ENCODE measurements at places on chromosomes 1 and 21.

DNA sequence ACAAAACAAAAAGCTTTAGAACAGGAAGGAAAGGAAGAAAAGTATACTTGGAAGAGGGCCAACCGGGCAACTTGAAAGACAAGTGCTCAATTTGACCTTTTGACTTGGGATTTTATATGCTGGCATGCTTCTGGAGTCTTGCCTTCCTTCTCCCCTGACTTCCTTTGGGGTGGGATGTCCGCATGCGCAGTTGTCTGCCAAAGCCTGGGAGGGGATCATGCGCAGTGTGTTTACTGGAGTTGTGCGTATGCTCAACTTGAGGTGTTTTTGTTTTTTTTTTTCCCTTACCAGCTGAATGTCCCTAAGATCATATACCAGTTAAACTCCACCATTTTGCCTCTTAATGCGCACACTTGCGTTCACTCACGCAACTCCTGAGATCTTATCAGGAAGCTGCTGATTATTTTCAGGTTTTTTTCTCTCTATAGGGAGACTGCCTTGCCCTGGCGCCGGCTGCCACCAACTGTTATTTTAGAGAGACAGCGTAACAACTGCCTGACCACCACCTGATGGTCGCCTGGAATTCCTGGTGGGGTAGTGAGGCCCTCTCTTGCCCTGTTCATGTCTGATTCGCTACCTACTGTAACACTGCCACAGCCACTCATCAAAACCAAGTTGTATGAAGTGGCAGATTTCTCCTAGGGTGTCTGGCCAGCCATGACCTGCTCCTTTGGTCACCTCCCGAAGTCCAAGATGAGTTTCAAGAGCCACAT lies 138.7 kb upstream of the ZNF644 start:
- no peak for DNase-seq

DNA sequence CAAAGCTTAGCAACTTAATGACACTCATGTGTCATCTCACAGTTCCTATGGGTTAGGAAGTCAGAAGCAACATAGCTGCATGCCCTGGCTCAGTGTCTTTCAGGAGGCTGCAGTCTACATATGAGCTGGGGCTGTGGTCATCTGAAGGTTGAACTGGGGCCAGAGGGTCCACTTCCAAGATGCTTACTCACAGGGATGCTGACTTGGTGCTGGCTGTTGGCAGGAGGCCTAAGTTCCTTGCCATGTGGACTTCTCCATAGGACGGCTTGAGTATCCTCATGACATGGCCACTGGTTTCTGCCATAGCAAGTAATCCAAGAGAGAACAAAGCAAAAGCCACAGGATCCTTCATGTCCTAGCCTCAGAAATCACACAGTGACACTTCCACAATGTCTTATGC lies 12.1 kb upstream of the FAM43B start:
- no peak for DNase-seq

DNA sequence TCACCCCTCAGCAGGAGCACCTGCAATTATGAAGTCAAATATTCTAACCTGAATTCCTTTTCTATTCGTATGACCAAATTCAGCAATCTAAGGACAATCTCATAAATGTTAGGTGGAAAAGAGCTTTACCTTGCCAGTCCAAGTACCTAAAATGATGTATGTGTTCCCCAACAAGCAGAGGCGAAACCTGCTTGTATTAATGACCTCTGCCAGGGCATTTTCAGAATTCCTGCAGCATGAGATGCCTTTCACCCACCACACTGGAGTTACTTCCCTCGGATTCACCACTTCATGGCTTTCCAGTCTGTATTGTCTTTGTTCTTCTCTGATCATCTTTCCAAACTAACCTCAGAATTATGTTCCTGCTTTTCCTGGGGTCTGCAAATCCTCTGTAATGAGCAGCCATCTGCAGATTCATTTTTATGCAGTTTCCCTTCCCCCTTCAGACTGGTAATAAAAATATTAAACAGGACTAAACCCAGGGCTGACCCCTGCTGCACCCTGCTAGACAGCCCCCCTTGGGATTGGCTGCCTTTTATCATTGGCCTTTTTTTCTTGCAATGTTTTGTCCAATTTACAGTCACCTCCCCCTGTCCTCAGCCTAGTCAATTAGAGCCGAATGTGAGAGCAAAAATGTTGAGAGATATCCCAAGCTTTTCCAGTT lies 26.6 kb upstream of the CASQ2 start:
- DNase-seq, result no peak

DNA sequence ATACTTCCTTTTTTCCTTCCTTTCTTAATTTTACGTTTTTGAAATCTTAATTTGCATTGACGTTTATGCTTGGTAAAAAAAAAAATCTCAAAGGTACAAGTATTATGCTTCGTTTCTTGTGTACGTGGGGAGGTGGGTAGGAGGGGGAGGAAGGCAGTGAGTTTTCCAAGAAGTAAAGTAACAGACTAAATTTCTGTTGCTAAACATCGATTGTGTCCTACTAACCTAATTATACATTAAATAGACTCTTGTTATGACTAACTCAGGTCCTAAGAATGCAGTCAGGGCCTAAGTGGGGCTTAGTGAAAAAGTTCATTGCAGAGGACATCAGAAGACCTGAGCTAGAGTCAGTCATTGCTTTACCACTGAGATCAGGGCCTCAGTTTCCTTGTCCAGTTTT lies 17.5 kb downstream of the NEK7 start:
- DNase-seq, result peak; percentile 28

GRCh38 chr1:116855773-116856201 lies 53.9 kb upstream of the PTGFRN start:
- no peak for DNase-seq

GRCh38 chr1:162314206-162314605 lies 62.4 kb downstream of the SPATA46 start:
- no peak for DNase-seq

GRCh38 chr1:163436140-163436812 lies 114.5 kb downstream of the NUF2 start:
- no peak for DNase-seq

DNA sequence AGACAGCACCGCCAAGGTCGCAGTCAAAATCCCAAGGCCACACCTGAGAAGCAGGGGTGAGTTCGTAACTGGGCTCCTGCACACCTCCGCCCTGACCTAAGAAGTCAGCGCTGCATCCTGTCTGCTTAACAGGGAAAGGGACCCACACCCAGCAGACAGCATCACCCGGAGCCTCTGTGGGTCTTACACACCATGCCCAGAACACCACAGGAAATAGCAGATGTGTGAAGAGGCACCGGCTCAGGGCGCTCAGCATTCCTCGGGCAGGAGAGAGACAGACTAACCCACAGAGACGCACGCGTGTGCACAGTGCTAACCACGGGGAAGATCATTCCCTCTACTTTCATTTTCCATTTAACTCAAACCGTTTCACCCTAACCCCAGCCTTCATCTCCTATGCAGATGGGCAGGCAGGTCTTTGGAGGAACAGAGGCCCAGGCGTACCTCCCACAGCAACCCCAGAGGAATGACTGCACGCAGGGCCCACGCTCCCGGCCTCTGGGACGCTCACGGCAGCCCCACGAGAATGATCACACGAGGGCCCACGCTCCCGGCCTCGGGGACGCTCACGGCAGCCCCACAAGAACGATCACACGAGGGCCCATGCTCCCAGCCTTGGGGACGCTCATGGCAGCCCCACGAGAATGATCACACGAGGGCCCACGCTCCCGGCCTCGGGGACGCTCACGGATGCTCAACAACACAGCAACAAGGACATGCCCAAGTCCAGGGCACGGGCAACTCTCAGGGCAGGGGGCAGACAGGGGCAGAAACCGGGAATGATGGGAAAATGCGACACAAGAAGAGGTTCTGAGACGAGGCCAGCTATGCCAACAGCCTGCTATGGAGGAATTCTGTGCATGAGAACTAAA lies 20.9 kb downstream of the POFUT2 start:
- DNase-seq, result no peak

- no peak for DNase-seq
Observed at GRCh38 chr21:14712121-14712715, 166.1 kb upstream of the SAMSN1 start.

DNA sequence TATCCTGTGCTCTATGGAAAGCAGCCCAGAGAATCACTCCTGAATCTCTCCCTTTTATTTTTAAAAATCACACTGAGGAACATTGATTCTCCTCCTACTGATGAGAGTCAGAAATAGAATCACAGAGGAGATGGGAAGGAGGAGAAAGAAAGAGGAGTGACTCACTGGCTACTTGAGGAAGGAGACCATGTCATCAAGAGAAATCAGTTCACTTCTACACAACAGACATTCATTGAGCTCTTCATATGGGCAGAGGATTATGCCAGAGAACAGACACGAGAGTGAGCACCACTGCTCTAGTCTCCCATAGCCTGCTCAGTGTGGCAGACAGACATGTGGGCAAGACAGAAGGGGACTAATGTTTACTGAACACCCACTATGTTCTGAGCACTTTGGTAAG lies 44.2 kb downstream of the RAB3B start:
- DNase-seq, result no peak

DNA sequence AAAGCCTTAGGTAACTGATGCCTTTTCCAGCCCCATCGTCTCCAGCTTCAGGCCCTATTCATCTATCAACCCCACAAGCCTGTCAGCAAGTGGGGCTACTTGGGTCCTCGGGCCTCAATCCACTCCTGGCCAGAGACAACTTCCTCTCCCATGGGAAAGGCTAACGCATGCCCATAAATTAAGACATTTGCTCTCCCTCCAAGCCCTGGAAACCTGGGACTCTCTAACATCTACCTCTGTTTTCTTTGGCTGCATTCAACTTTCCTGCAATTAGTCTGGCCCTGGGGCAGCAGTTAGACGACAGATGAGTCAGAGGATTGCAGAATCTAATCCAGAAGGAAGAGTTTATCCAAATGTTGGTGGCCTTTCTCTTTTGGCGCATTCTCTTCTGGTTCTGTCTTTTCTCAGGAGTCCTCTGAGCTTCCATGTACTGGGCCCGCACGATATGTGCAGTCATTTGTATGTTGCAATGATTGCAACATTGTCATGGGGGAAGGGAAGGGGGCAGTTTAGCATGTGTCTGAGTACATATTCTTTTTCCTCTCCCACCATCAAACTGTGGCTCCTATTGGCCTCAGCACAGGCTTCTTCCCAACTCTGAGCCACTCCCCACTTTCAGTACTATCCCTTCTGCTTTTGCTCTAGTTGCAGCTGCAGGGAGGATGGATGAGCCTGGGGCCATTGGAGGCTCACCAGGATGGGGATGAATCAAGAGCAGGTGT lies 54.4 kb downstream of the NAV1 start:
- no peak for DNase-seq

DNA sequence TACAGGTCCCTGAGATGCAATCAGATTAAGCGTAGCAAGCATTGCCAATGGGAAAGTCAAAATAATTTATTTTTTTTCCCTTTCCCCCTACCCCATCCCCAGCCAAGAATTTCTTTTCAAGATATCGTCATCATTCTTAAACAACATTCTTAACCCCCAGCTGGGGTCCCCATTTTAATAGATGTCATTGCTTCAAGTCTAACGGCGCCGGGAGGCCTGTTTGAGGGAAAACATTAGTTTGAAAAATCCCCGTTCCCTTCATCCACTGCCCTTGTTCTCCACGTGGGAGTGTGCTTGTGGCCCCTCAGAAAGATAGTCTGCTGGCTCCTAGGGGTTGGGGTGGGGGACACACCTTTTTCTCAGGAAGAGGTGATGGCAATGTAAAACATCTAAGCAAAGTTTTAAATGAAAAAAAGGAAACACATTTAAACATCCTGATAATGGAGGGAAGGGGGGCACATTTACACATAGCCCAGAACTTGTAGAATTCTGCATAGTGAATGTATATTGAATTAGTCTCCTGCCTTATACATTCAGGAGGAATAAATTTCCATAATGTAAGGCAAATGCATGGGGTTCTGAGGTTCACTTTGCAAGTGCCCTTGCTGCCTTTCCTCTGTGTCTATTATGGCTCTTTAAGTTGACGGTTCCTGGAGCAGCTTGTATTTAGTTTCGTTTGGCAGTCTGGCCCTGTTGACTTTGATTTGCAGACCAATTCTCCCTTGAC lies 6.8 kb downstream of the TRNP1 start:
- no peak for DNase-seq

- no peak for DNase-seq
Observed at GRCh38 chr1:55650444-55650843, 435.3 kb upstream of the USP24 start.

DNA sequence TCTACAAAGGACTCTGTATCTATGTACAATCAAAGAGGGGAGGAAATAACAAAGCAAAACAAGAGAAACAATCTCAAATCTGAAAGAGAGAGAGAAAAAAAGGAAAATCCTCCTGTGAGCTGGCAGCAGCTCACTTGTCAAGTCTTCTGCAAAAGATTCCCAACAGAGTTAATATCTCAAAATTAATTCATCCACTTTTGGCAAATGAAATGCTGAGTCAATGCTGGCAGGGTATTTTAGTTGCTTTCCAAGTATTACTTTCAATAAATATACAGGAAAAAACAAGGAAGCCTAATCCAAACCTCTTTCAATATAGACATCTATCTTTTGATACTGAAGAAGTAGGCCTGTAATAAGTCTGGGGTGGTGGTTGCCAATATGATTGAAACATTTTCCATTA lies 613.9 kb upstream of the NEGR1 start:
- no peak for DNase-seq

DNA sequence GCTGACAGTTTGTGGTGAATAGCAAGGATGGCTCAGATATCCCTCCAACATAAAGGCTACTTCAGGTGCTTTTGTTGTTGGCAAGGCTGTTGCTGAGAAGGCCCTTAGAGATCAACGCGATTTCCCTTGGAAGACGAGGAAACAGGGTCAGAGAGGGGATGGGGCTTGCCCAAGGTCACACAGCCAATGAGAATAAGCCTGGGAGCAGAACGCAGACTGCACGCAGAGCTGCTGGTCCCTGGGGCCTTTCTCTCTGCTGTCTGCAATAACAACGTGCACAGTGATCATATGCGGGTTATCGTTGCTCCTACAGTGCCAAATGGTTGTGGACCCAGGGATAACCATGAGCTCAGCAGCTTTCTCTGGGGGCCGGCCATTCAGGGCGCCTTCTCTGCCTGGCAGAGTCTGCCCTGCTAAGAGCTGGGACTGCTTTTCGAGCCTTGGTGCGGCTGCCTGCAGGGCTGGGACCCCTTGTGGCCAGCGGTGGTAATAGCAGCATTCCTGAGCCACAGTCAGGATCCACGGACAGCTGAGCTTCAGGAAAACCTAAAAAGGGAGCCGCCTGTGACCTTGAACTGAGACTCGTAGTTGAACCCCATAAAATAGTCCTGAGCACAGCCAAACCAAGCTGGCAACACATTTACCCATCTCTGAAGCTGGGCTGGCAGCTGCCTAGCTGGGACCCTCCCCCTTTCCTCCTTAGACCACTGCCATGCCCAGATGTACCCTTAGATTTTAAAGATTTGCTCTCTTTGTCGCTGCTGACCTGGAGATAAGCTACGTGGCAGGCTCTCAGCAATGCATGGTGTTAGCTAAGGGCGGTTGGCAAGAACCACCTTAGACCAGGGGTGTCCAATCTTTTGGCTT lies 39.8 kb downstream of the HTR6 start:
- peak; percentile 77 for DNase-seq

- no peak for DNase-seq
Observed at GRCh38 chr1:96872757-96873156, 151.2 kb downstream of the PTBP2 start.

DNA sequence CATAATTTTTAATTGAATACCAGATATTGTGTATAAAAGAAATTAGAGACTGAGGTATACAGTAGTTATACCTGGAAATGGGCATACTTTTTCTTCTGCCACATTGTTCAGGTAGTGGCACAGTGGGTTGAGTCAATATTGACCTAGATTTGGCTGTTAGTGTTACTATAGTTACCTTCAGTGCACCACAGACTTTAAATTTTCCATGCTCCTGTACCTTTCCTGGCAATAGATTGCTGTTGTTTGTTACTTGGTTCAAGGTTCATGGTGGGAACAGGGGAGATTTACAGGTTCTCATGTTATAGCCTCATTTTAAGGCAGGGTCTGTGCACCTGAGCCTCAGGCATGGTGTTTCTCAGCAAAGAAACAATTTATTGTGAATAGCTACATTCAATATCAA lies 218.7 kb downstream of the LBR start:
- DNase-seq, result no peak

GRCh38 chr1:220708936-220709801 lies 19.0 kb downstream of the C1orf115 start:
- peak; percentile 33 for DNase-seq

Measured in germinal center (tissue), 1 donor.